ENCODE measurements at places on chromosomes 11 and 22.
A peak's percentile ranks its signal among the peaks of the same experiment; 100 is the strongest.

GRCh38 chr11:64583296-64584262 is 7.4 kb upstream of the SLC22A12 start:
- DNase-seq = no peak

GRCh38 chr11:128705124-128705920 is 11.4 kb downstream of the FLI1 start:
- DNase-seq = no peak

DNA sequence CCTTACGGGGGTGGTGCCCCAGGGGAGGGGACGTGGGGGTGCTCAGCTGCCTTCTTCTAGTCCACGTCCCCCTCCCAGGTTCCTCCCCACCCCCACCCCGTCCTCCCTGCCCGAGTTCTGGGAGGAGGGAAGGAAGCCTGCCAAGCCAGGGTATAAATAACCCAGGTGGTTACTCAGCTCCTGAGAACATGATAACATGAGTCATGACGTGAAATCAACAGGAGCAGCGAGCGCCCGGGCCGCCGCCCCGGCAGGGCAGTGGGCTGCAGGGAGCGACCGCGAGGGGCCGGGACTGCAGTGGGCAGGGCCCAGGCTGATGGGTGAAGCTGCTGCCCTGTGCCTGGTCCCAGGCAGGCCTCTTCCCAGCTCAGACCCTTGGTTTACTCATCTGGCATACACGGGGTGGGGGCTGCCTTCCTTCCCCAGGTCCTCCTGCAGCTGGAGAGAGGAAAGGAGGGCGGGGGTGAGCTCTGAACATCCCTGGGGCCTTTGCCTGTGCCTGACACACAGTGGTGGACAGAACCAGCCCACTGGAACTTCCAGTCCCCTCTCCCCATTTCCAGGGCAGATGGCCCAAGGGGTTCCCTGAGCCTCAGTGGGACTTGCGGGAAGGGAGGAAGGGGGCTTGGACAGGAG is 8.8 kb upstream of the PDGFB start:
- DNase-seq = peak; percentile 60

- DNase-seq = no peak
Measured at GRCh38 chr11:78834886-78835285, 260.2 kb upstream of the NARS2 start.

- no peak for DNase-seq
Measured at GRCh38 chr11:72730737-72731136, 21.5 kb downstream of the ARAP1 start.

- DNase-seq = no peak
Measured at GRCh38 chr11:110955776-110956175, 243.5 kb upstream of the ARHGAP20 start.

DNA sequence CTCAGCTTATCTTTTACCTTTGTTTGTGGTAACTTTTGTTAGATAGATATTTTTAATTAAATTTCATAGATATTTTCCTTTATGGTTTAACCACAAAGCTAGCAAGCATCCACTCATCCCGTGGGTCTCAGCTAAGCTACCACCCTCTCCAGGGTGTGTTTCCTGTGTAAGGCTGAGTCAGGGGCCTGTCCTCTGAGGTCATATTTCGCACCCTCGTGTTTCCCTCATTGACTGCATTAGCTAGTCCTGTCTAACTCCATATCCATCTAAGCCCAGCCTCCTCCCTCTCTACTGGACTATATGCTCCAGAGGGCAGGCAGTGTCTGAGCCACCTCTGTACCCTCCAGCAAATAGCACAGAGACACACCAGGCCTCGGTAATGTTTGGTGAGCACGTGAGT is 16.7 kb downstream of the XRRA1 start:
- DNase-seq = no peak

DNA sequence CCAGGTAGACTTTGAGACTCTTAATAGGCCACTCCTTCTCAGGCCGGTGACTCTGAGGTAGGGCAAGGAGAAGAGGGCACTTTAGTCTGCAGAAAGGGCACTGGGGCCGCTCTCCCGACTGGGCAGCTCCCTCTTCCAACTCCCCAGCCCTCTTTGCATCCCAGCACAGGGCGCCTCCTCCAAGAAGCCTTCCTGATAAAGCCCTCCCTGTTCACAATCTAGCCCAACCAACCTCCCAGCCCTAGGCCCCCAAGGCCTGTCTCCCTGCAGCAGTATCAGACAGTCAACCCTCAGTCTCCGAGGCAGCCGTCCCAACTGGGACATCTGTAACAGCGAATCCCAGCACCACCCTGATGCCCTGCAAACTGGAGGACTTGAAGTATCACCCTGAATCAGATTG is 14.3 kb upstream of the PDE2A start:
- no peak for DNase-seq

DNA sequence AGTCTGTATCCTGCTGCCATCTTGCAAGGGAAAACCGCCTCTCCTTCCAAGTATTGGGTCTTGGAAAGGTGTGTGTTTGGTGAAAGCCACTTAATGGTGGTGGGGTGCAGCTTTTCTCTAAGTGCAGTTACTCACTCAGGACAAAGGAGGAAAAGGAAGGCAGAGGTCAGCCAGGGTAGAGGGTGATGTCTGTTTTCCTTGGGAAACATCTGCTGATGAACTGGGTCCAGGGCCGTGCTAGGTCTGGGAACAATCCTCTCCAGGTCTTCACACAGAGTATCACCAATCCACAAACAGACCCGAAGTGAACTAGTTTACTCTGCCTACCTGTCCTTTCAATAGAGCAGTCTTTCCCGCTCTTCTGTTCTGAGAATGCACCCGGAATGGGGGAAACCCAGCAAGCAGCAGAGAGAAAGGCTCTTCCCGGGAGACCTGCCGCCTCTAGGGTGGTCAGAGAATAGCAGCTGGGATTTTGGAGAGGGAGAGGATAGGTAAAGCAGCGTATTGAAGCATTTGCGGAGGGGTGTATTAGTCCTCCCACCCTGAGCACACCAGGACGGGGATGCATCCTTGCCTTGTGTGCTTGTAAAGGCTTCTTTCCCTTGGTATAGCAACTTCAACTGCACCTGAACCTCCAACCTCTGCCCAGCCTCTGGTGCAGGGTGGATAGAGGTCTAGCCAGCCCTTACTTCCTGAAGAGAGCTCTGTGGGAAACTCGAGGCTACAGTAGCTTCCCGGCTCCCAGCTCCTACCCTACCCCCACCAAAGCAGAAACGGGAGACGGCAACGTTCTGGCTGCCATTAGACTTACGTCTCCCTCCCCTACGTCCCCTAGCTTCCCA is 20.7 kb downstream of the LHFPL7 start:
- DNase-seq = no peak

DNA sequence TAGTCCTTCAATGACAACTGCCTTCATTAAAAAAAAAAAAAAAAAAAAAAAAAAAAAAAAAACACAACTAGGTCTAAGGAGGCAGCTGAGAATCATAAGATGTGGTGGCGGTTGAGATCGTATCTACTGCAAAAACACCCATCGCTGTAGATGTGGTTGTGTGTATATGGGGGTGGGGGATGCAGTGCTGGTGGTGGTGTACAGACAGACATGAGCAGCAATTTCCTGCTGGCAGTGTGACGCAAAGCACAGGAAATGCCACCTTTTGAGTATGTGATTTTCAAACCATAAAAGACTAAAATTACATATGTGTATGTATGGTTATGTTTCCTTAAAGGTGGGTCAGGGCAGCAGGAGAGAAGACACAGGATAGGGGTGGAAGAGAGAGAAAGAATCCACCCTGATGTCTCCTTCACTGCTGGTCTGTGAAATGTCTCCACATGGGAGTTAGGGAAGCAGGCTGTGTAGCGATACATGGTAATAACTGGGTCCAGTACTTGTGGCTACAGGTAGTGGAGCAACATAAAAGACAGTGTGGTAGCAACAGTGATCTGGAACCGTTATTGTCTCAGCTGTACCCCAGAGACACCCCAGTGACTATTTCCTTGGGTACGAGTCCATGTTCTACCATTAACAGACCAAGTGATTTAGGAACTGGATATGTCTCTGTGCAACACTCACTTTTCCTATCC is 57.9 kb downstream of the SYTL2 start:
- DNase-seq = no peak

- DNase-seq = no peak
Measured at GRCh38 chr22:49369726-49370626, 457.7 kb downstream of the BRD1 start.

GRCh38 chr11:129652835-129653234 is 162.8 kb upstream of the TMEM45B start:
- no peak for DNase-seq

- peak; percentile 39 for DNase-seq
Measured at GRCh38 chr11:18312663-18313420, 9.1 kb downstream of the HPS5 start.

GRCh38 chr22:23970201-23970641 is 3.5 kb downstream of the DDTL start:
- no peak for DNase-seq

Data from HS-5 (cell line).